ENCODE measurements at places on chromosomes 4 and X. TPM values are rescaled to one million over a fixed set of nuclear protein-coding genes. Genes with fewer than 3 reads are reported as not detected.
A peak's percentile ranks its signal among the peaks of the same experiment; 100 is the strongest.

DNA sequence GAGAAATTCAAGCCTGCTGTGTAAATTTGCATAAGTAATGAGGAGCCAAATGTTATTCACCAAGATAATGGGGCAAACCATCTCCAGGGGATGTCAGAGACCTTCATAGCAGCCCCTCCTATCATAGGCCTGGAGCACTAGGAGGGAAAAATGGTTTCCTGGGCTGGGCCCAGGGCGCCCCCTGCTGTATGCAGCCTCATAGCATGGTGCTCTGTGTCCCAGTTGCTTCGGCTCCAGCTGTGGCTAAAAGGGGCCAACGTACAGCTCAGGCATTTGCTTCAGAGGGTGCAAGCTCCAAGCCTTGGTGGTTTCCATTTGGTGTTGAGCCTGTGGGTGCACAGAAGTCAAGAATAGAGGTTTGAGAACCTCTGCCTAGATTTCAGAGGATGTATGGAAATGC lies 859.3 kb downstream of the RPA4 start:
- DNase-seq: no peak

GRCh38 chr4:120418146-120418545 lies 351.5 kb upstream of the MAD2L1 start:
- no peak for DNase-seq

HHIP gene
- not detected for total RNA-seq

DNA sequence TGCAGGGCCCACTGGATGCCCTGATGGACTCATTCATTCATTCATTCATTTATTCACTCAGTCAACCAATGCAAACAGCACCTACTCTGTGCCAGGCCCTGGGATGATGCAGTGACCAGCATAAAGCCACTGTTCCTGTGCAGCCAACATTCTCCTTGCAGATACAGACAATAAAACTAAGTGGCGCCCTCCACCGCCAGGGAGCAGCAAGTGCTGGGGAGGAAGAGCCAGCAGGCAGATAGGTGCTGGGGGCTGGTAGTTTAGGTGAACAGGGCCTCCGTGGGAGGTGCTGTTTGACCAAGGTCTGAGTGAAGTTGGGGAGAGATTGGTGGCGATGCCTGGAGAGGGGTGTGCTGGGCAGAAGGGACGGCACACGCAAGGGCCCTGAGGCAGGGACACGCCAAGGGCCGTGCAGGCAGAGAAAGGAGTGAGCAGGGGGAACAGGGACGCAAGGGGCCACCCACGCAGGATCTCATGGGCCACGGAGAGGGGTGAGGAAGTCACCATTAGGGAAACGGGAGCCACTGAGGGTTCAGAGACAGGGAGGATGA lies 65.5 kb downstream of the WFS1 start:
- no peak for DNase-seq

SLC2A9 gene
- 8.6 TPM for total RNA-seq

- no peak for DNase-seq
Observed at GRCh38 chrX:71251466-71251973, 2.4 kb downstream of the ZMYM3 start.

GRCh38 chr4:138749303-138749702 lies 266.3 kb upstream of the NOCT start:
- DNase-seq: no peak

DNA sequence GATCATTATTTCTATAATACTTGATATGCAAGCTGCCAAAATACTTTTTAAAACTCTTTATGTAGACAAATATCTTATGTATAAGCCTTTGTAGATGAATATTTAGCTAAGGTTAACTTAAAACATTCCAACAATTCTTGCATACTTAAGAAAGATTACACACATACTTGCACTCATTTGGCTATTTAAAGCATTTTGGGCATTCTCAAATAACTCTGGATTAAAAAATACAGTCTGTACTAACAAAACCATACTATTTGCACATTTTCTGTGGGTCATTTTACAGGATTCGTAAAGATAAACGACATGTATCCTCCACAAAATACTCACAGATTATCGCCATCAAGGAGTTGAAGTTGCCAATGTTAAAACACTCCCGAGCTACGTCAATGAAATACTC lies 26.5 kb downstream of the RASGEF1B start:
- DNase-seq: no peak

GABRB1 gene
- not detected for total RNA-seq

- no peak for DNase-seq
Observed at GRCh38 chr4:95516528-95517017, 32.2 kb downstream of the UNC5C start.

DNA sequence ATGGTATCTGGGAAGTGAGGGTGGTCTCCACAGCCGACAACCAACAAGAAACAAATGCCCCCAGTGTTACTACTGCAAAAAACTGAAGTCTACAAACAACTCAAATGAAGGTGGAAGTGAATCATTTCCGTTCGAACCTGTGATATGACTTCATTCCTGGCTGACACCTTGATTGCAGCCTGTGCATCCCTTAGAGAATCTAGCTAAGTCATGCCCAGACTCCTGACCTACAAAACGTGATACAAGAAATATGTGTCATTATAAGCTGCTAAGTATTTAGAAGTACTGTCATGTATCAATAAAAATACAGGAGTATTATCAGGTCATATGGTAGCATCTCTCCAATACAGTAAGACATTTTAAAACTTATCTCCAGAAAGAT lies 959.7 kb upstream of the LCORL start:
- DNase-seq: no peak

GRCh38 chrX:24306440-24306839 lies 7.4 kb downstream of the SUPT20HL2 start:
- no peak for DNase-seq

DNA sequence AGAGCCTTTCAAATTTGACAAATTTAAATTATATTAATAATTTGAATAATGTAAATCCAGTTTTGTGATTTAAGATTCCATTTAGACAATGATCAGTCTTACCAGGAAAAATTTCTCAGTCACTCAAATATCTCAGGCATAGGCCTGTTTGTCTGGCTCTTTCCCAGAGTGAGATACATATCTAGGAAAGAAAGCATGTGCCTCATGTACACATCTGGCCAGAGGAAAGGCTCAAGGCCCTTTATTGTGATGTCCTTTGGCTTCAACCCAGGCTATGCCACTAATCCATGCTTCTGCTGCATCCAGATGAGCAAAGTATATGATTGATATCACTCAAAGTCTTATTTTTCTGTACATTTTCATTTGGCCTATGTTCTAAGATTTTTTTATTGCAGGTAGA lies 473.3 kb upstream of the ADGRL3 start:
- no peak for DNase-seq

GRCh38 chrX:114338870-114339269 lies 245.0 kb upstream of the HTR2C start:
- DNase-seq: no peak

TMEM271 gene
- not detected for total RNA-seq

GRCh38 chrX:19800821-19801374 lies 86.5 kb downstream of the SH3KBP1 start:
- no peak for DNase-seq

LEF1 gene
- 11.4 TPM for total RNA-seq

- no peak for DNase-seq
Observed at GRCh38 chr4:121143131-121143530, 21.0 kb downstream of the TNIP3 start.

DNA sequence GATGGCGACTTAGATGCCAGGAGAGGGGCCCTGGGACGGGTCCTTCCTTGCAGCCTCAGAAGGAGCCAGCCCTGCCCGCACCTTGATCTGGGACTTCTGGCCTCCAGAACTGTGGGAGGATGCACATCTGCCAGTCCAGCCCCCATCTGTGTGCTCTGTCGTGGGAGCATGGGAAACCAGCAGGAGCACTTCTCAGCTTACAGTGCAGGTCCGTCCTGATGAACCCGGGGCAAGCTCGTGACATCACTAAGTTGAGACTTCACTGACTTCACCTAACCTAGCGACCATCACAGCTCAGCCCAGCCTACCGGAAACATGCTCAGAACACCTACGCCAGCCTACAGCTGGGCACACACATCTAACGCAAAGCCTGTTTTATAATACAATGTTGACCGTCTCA lies 38.1 kb downstream of the ABLIM2 start:
- DNase-seq: no peak

FAM149A gene
- total RNA-seq: 2.3 TPM

GRCh38 chr4:169209388-169209883 lies 61.3 kb downstream of the SH3RF1 start:
- DNase-seq: no peak

SATL1 gene
- not detected for total RNA-seq

EDA2R gene
- 2.5 TPM for total RNA-seq

DNA sequence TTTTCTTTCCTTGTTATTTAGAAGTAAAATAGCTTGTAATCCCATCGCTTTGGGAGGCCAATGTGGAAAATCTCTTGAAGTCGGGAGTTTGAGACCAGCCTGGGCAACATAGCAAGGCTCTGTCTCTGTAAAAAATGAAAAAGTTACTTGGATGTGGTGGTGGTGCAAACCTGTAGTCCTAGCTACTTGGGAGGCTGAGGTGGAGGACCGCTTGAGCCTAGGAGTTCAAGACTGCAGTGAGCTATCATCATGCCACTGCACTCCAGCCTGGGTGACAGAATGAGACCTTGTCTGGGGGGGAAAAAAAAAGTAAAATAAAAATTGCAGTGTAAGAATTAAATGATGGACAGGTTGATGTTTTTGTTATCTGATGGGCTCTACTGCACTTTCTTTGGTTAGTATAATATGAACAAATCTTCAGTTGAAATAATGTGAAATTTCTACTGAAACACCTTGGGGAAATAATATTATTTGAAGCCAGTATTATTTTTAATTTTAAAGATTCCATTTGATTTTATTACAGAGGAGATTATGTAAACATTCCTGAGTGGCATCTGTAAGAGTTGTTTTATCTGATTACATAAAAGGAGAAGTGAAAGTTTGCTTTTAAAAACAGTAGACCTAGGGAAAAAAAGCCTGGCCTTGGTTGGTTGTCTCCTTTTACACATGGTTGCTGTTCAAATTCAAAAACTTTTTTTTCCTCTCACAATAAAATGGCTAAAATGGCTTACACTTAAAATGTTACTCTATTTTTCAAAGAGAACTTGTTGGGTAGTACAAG lies 10.5 kb upstream of the NDUFC1 start:
- DNase-seq: no peak

DNA sequence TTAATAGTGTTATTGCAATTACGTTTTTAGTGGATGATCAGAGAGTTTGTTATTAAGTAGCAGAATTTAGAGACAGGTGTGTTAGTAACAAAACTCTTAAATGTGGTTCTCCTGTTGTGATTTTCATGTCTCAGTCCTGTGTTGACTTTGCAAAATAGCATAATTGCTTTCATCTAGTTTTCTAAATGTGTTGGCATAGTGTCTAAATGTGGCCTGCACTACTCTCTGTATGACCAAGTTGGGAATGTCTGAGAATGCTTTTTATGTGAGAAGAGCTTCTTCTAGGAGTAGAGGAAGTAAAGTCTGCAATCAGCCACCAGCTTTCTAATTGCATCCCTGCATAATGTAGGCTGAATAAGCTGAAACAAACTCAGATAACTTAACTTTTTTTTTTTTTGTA lies 158.6 kb upstream of the FAT1 start:
- DNase-seq: no peak

DNA sequence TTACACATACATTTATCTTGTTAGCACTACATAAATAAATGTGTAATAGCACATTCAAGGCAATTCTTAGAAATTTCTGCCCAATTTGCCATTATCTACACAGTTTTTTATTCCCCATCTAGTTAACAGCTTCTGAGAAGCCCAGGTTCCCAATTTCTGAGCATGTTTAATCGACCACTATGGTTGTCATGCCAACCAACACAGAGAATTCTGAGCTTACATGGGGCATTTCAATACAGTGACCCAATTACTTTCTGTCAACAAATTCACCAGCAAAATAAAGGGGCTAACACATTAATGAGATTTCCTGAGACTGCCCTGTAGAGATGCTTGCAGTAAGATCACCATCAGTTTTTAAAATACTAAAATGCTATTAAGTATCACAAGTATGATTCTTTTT lies 22.0 kb downstream of the GPM6A start:
- DNase-seq: no peak

DNA sequence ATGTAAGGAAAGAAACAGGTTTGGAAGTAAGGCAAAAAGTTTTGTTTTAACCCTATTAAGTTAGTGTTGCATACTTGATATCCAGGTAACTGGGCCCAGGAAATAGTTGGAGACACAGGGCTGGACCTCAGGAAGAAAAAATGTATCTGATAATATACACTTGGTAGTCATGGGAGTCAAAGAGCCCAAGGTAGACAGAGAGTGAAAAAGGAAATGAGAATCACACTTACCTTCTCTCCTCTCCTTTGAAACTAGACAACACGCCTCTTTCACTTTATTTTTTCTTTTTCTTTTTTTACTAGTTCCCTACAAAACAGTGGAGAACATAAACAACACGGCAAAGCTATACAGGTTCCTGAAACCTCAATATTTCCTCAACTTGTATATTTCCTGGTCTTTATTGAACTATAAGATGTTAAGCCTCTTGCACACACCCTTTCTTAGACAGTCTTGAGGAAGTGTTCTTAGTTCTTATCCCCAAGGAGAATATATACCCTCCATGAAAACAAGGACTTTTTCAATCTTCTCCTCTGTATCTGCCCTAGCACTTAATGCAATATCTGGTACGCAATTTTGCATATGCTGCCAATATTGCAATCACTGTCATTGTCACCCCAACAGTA lies 27.2 kb downstream of the SYTL4 start:
- no peak for DNase-seq

NPY2R gene
- total RNA-seq: not detected

GALNTL6 gene
- total RNA-seq: not detected

ATOH1 gene
- not detected for total RNA-seq

MAGEA2 gene
- total RNA-seq: not detected

ADRA2C gene
- total RNA-seq: 4.6 TPM

DNA sequence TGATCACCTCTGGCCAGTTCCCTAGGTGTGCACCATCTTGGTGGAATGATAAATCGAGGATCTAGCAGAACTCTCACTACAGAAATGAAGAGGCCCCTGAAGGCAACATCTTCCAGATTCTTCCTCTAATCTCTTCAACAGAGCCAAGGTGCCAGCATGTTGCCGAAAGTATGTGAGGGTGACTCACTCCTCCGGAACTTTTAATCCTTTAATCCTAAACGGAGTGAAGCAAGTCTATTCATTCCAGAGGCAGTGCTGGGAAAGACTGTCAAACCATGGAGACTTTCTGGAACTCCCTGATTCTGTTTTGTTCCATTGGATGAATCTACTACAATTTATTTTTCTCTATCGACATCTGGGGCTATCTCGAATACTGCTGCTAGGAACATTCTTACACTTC lies 68.7 kb downstream of the SUPT20HL2 start:
- peak; percentile 3 for DNase-seq

XK gene
- 2.5 TPM for total RNA-seq

All from esophagus squamous epithelium (tissue), 5 donors.